Activated CD4-positive, alpha-beta T cell treated with anti-CD3 and anti-CD28 coated beads, Interleukin-2, amount 10 ng/mL, durations not matched to agents 24 days and 14 days (primary cell): ENCODE measurements at places on chromosomes 1 and 21. TPM values are rescaled to one million over a fixed set of nuclear protein-coding genes. Genes with fewer than 3 reads are reported as not detected.

Gene LRRC38
- not detected in 2 replicates for total RNA-seq

DNA sequence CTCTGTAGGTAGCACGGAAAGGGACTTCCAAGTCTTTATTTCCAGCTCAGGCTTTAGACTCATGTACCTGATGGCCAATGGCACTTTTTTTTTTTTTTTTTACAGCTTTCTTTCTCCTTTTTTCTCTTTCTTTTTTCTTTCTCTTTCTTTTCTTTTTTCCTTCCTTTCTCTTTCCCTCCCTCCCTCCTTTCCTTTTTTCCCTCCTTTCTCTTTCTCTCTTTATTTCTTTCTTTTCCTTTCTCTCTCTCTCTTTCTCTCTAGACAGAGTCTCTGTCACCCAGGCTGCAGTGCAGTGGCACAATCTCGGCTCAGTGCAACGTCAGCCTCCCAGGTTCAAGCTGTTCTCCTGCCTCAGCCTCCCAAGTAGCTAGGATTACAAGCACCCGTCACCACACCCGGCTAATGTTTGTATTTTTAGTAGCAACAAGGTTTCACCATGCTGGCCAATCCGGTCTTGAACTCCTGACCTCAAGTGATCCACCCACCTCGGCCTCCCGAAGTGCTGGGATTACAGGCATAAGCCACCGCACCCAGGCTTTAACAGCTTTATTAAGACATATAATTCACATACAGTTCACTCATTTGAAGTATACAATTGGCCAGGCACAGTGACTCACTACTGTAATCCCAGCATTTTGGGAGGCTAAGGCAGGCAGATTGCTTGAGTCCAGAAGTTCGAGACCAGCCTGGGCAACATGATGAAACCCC lies 5.1 kb upstream of the DCAF8 start:
- no peak for DNase-seq

GRCh38 chr1:206729507-206729906 lies 41.1 kb upstream of the IL19 start:
- DNase-seq: no peak

DNA sequence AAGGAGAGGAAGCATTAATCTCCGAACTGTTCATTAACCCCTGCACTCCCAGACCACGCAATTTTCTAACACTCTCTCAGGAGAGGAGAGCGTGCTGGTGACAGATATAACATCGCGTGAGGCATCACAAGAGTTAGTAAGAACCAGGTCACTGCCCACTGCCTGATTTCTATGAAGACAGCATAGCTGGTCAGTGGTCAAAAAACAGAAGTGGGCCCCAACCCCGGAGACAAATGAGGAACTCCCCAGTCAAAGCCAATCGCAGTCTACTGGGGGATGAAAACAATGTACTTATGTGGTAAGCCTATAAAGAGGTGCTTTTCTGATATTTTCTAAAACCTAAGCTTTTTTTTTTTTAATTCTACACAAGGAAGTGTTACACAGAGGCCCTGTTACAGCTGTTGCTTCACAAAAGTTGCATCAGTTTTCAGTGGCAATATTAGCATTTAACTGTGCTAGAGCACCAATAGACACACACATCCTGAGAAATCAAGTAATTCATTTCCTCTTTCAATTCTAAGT lies 231.8 kb upstream of the IRF2BP2 start:
- DNase-seq: no peak

GRCh38 chr1:64748222-64748621 lies 3.3 kb downstream of the RAVER2 start:
- DNase-seq: no peak
